ENCODE measurements at places on chromosomes 5 and 9.

DNA sequence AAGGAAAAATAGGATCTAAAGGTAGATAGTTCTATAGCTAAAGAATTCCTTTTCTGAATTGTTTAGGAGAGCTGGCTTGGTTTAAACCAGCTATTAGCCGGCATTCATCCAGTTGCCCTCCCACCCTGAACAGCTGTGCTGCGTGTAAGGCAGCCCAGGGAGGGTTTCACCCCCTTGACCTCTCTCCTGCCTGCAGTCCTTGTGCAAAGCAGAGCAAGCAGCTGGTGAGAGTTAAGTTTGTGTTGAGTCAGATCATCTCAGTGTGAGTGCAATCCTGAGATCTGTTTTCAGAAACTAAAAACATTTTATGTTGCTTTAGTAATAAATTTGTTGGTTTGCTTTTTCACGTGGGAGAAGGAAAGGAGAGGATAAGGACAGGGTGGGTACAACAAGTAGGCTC lies 13.0 kb downstream of the SLC25A25 start:
- no peak for DNase-seq

DNA sequence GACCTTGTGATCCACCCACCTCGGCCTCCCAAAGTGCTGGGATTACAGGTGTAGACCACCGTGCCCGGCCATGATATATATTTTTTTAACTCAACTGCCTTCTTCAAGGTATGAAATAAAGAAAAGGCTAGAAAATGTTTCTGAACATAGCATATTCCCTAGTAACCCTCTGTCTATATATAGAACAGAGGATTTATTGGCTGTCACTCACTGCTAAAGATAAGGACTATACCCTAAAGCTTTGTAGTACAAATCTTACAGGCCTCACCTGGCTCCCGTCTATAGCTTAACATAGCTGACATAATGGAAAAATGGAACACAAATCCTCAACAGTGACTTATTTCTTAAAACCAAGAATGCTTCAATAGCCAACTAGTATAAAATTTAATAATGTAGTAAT lies 14.2 kb downstream of the SGTB start:
- no peak for DNase-seq

- DNase-seq: no peak
Measured at GRCh38 chr5:37206736-37207135, 42.4 kb downstream of the CPLANE1 start.

- no peak for DNase-seq
Measured at GRCh38 chr5:82046276-82046647, 74.4 kb downstream of the ATG10 start.

DNA sequence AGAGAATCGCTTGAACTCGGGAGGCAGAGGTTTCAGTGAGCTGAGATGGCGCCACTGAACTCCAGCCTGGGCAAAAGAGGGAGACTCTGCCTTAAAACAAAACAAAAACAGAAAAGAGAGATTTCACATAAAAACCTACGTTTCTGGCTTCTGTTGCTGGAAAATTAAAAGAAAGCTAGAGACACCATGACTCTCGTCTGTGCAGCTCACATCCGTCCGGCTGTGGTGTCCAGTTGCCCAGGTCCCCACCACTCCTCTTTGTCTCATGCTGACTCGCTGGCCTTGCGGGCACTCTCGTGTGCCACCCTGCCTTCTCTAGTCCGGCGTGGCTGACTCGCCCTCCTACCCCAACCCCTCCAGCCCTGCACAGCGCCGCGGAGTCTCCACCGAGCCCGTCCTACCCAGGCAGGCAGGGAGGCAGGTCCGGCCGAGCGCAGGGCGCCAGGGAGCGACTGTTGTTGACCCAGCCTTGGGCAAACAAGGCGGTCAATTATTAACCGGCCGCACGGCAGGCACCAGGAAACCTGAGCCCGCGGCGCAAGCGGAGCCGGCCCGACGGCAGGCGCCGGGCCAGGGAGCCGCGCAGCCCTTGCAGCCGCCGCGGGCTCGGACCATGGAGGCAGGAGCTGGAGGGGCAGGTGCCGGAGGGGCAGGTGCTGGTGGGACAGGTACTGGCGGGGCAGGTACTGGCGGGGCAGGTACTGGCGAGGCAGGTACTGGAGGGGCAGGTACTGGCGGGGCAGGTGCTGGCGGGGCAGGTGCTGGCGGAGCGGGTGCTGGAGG lies at the start of gene PRRT1B:
TSS of gene PRRT1B (plus strand) at position 521 of the 783 bp plus-strand sequence. CDS start at position 614, 93 bp downstream.
- DNase-seq: no peak

- no peak for DNase-seq
Measured at GRCh38 chr5:148794275-148794674, 32.1 kb upstream of the ADRB2 start.

DNA sequence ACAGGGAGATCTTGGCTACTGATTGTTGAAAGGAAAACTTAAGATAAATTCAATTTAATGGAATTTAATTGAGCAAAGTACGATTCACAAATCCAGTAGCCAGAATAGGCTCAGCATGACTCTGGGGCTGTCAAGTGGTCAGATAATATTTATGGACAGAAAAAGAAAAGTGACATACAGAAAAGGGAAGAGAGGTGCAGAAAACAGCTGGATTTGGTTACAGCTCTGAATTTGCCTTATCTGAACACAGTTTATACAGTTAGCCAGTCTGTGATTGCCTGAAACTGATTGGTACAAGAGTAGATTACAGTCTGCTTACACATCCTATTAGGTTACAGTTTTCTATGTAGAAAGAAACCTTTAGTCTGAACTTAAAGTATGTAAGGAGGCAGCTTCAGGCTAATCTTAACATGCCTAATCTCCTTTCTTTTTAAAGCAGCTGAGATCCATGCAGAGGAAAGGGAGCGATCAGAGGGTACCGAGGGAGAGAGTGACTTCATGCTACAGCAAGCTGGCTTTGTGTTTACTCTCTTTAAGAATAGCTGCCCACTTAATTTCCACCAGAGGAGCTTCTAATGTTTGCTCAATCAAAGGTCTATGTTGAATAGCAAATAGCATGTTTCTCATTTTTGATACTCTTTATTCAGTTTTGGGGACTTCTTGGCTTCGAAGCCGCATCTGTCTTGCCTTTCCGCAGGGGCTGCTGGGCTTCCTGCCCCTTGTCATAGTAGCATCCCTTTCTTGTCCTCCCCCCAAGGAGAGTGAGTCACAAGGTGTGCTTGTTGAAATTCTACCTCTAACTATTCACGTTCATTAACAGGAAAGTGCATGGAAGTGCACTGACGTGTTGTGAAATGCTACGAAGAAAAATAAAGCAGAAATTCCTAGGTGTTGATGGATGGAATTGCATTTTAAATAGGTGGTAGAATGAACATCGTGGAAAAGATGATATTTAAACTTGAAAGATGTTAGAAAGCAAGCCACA lies 761.2 kb downstream of the TAF11L14 start:
- no peak for DNase-seq

DNA sequence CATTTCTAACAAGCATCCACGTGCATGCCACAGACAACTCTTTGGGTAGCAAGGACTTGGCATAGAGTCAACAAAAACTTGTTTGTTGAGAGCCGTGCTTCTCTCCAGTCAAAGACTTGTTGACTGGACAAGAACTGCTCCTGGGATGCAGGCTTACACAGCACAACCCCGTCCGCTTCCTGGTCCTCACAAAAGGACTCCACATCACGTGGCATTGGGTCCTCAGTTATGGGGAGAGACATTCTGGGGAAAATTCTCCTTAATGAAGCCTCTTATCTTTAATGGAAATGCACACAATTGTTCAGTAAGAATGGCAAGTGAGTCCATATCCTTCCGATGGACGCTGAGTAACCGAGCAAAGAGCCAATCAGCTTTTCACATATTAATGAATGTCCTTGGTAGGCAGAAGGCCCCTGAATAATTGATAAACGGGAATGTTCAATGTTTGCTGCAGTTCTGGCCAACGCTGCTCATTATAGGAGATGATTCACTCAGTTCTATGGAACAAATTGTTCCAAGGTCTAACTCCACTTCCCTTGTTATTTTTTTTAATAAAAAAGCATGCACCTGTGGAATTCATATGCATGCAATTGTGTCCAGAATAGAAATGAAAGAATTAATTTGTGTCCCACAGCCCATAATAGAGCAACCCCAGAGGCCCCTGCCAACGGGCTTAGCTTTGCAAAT lies 97.0 kb upstream of the ZNF366 start:
- DNase-seq: no peak

DNA sequence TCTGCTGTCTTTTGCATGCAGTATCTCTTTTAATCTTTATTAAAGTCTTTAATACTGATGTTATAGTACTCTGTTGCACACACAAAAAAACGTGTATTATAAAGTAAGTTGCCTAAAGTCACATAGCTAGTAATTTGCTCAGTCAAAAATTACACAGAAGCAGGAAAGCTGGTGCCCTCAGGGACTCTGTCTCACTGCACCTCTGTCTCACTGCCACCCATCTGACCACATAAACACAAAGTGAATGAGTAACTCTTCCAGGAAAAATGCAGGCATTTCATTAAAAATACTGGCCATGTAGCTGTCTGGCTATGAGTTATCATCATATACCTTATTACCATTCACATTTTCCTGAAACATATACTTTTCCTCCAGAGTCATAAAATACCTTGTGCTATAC lies 591.7 kb downstream of the CSNK1G3 start:
- DNase-seq: no peak

DNA sequence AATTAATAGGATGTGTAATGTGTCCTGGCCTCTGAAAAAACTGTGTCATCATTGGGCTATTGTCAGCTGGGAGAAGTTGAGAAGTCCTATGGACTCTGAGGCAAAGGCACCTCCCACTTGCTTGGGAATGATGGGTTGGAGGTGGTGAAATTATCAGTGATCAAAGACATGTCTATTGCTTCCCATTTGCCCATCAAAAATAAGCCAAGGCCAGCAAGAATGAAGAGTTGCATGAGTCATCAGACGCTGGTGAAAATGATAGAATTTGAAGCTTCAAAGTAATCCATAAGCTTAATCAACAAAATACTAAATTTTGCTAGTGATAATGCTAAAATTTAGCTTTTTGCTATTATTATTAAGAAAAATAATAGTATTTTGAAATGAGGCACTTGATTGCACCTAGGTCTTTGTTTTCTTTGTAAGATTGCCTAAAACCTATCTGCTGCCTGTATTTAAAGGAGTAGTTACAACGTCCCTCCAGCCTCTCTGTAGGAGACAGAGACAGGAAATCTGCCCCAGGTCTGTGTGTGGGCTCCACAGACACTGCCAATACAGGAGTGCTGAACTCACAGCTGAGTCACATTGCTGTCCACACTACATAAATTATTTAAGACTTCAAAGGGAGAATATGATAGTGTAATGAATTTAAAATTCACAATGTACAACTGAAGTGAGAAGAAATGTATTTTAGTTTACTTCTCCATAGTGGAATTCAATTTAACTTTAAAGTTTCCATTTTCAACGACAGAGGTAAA lies 48.4 kb upstream of the APC start:
- DNase-seq: no peak

DNA sequence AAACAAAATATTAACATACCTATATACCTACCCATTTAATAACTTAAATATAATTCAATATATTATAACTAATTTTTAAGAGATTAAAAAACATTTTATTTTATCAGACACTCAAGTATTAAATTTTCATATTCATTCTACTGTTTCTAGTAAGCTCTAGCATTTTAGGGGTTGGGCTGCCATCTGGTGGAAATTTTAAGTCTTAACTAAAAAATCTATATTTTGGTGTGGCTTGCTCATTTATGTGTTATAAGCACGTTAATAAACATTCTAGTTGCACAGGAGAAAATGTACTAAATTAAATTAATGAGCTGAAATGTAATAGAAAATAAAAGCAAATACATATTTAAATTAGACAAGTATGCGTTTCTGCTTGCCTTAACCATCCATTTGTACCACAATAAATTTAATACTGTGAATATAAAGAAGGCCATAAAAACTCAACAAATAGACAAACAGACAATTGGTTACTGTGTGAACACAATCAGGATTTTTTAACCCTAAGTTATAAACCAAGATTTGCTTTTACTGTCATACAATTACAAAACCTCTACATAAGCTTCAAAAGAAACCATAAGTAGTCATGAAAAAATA lies 1728.3 kb upstream of the CDH9 start:
- no peak for DNase-seq

DNA sequence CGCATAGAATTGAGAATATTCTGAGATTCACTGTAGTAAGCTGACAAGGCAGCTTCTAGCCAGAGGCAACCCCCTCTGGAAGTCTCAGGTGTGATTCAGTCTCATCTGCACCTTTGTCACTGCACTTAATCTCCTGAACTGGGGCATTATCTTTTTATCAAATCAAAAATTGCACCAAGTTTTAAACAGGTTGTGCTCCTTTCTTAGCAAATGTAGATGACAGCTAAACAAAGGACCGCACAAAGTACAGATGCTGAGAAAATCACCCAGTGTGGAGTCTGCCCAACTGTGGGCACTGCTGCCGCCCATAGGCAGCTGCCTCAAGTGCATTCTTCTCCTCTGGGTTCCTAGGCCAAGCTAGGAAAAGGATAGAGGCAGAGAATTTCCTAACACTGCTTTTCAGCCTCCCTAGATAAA lies 51.1 kb downstream of the STARD4 start:
- DNase-seq: no peak

GRCh38 chr5:162529886-162530285 lies 462.3 kb downstream of the GABRG2 start:
- DNase-seq: no peak

DNA sequence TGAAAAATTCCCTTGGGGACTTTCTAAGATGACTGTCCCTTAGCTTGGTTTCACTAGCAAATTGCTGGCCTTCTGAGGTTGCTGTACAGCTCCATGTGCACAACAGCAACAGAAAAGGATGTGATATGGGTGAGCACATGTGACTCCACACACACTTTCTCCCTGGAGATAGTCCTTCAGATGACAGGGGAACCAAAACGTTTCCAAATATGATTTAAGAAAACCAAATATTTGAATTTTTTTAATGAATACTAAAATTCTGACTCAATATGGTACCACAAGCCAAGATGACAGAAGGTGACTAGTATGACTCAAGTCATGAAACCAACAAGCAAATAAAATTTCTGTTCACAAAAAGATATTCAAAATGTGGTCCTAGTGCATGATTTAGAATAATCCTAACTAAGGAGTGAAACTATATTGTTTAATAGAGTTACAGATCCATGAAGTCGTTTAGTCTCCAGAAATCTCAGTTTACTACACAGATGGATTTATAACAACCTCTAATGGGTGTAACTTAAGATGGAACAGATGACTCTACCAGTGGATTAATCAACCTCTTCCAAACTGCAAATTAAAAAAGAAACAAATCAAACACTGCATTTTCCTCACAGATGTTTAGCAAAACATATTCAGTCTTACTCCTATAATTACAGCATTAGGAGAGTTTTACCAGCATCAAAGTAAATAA lies 144.8 kb upstream of the PIK3R1 start:
- no peak for DNase-seq

DNA sequence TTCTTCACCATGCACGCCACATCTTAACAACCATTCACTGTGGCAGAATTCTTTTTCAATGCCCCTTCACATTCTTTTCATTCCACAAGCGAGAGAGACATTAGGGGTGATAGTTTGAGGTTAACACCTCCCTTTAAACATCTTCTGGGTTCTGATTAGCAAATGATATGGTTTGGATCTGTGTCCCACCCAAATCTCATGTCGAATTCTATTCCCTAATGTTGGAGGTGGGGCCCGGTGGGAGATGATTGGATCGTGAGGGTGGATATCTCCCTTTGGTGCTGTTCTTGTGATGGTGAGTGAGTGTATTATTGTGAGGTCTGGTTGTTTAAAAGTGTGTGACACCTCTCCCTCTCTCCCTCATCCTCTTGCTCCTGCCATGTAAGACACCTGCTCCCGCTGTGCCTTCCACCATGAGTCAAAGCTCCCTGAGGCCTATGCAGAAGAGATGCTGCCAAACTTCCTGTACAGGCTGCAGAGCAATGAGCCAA lies 46.1 kb upstream of the RAI14 start:
- no peak for DNase-seq

All from stimulated activated CD8-positive, alpha-beta memory T cell treated with anti-CD3 and anti-CD28 coated beads, Interleukin-4, amount 100 ng/mL, for 1 hour (primary cell).